ENCODE measurements at places on chromosomes 5 and 9.

GRCh38 chr5:176890455-176891330, 8.5 kb downstream of the HK3 start:
- no peak overlapping the region for H3K4me3 ChIP-seq
- H3K27me3 ChIP-seq, result no peaks in the 10 kb centered on the region
- DNase-seq, result no peak

- H3K27me3 ChIP-seq, result no peaks in the 10 kb centered on the region
- H3K36me3 ChIP-seq, result no peaks in the 10 kb centered on the region
- no peaks in the 10 kb centered on the region for H3K4me1 ChIP-seq
- H3K27ac ChIP-seq, result no peak overlapping the region
- H3K4me3 ChIP-seq, result no peak overlapping the region
- DNase-seq, result no peak
Observed at GRCh38 chr9:24602693-24603352, 57.1 kb upstream of the IZUMO3 start.

DNA sequence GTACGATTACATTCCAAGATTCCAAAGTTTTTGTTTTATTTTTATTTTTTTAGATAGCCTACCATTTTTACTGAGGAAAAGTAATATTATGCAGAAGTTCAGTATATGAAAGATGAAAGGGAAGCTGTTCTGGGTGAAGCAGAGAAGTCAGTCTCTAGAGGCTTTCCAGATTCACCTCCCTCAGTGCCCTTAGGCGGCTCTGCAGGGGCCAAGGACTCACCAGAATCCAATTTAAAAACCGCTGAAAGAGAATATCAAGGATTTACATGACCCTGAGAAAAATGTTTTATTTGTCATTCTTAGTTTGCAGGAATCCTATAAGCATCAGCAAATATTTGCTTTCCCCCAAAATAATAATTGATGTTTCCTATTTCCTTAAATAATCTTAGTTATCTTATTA, 1084.6 kb upstream of the ARRDC3 start:
- H3K4me3 ChIP-seq, result no peak overlapping the region
- DNase-seq, result no peak
- no peak overlapping the region for H3K27ac ChIP-seq
- H3K27me3 ChIP-seq, result no peaks in the 10 kb centered on the region

- no peaks in the 10 kb centered on the region for H3K4me1 ChIP-seq
- no peak for DNase-seq
- no peaks in the 10 kb centered on the region for H3K36me3 ChIP-seq
- H3K27me3 ChIP-seq, result no peaks in the 10 kb centered on the region
- no peak overlapping the region for H3K4me3 ChIP-seq
Observed at GRCh38 chr5:177329883-177330282, 18.2 kb upstream of the MXD3 start.

GRCh38 chr5:132838516-132839282, 8.3 kb upstream of the SHROOM1 start:
- H3K4me3 ChIP-seq, result no peak overlapping the region
- H3K27me3 ChIP-seq, result no peaks in the 10 kb centered on the region

DNA sequence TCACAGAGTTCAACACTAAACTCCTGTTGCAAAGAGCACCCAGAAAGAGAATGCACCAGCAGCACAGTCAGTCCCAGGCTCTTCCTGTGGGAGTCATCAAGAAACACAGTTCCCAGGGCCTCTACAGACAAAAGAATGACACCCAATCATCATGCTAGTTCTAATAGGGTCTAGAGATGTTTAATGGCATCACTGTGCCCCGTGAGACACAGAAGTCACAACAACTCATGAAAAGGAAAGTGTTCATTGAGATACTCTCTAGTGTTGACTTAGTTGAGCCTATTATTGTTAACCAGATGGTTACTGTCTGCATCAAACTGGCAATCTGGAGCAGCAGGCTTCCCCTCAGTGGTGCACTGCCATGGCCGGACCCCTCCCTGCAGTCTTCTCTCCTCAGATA, 1.6 kb downstream of the KLHL3 start:
- no peak overlapping the region for H3K4me3 ChIP-seq
- H3K4me1 ChIP-seq, result no peaks in the 10 kb centered on the region
- H3K27me3 ChIP-seq, result no peaks in the 10 kb centered on the region
- no peaks in the 10 kb centered on the region for H3K36me3 ChIP-seq
- no peak overlapping the region for H3K27ac ChIP-seq
- no peak for DNase-seq

DNA sequence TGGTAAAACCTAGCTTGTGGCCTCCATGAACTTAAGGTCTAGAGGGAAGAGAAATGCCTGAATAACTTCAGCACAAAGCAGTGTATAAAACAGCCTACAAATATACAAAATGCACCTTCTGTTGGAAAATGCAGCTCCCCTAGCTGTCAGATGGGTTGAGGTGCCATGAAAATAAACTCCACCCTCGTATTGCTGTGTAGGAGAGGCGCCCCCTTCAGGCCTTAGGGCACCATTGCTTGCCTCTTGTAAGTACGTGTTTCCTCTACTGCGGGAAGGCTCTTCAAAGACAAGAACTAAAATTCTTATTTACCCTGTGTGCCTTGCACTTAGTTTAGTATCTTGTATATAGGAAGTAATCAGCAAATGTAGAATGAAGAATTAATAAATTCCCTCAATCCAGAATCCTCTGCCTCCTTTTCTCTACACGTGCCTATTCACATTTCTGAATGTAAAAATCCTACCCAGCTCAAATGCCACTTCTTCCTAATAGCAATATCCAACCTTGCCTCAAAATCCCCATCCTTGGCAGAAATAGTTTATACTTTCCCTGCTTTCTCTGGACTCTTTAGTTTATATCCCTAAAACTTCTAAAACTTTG, 393.7 kb upstream of the PDE4D start:
- no peaks in the 10 kb centered on the region for H3K27me3 ChIP-seq
- DNase-seq, result peak; percentile 26
- no peaks in the 10 kb centered on the region for H3K4me1 ChIP-seq
- no peak overlapping the region for H3K27ac ChIP-seq
- H3K36me3 ChIP-seq, result no peaks in the 10 kb centered on the region

DNA sequence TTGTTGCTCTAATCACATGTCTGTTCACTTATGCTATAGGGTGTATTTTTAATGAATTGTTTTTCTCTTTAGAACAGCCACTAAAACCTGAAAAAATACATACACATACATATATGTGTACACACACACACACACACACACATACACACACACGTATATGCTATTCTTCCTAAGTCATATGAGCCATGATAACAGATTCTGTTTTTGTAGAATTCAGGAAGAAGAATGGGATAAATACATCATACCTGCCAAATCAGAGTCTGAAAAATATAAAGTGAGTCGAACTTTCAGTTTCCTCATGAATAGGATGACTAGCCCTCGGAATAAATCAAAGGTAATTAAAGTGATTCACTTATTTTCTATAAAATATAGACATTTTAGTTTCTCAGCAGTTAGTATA, 231.4 kb downstream of the ARHGEF28 start:
- H3K36me3 ChIP-seq, result no peaks in the 10 kb centered on the region
- DNase-seq, result no peak
- H3K4me1 ChIP-seq, result peaks cover 40% of the 10 kb centered on the region
- H3K4me3 ChIP-seq, result no peak overlapping the region
- H3K27ac ChIP-seq, result no peak overlapping the region

GRCh38 chr5:74822288-74822687, 43.9 kb downstream of the FAM169A start:
- no peak overlapping the region for H3K27ac ChIP-seq
- DNase-seq, result no peak
- no peaks in the 10 kb centered on the region for H3K36me3 ChIP-seq
- H3K27me3 ChIP-seq, result no peaks in the 10 kb centered on the region

- no peak overlapping the region for H3K27ac ChIP-seq
- no peaks in the 10 kb centered on the region for H3K36me3 ChIP-seq
- H3K27me3 ChIP-seq, result no peaks in the 10 kb centered on the region
- no peaks in the 10 kb centered on the region for H3K4me1 ChIP-seq
- DNase-seq, result no peak
- no peak overlapping the region for H3K4me3 ChIP-seq
Observed at GRCh38 chr9:72726947-72727346, 205.5 kb downstream of the TMC1 start.

GRCh38 chr5:173954671-173955521, 34.1 kb upstream of the C5orf47 start:
- DNase-seq, result no peak
- H3K27me3 ChIP-seq, result no peaks in the 10 kb centered on the region
- H3K4me3 ChIP-seq, result no peak overlapping the region
- H3K27ac ChIP-seq, result peak overlapping the region; percentile 28
- peaks cover 94% of the 10 kb centered on the region for H3K36me3 ChIP-seq

GRCh38 chr5:124905256-124906130, 159.1 kb upstream of the ZNF608 start:
- no peak for DNase-seq
- H3K4me1 ChIP-seq, result peaks cover 32% of the 10 kb centered on the region
- no peaks in the 10 kb centered on the region for H3K36me3 ChIP-seq

DNA sequence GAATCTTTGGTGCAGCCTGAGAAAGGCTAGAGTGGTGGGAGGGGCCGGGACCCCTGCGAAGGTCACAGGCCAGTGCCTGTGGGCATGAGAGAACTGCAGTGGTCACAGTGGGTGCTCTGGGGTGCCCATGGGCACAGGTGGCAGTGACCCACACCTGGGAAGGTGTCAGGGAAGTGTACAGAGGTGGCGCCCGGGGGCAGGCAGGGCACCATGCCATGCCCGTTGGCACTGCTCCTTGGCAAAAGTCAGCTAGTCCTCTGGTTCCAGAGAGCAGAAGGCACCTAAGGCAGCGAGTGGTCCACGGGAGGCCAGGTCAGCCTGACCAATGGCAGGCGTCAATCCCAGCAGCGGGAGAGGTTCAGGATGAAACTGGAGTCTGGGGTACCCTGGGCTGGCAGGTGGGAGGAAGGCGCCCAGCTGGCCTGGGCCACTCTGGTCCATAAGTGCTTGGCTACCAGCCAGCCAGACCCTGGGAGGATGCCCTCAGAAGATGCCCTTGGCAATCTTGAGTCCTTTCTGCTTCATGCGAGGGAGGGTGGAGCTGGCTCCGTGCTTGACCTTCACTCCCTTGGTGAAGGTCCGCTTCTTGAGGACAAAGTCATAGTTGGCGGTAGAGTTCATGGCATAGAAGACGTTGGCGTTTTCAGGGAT, 22.8 kb downstream of the RALGDS start:
- H3K27me3 ChIP-seq, result no peaks in the 10 kb centered on the region
- H3K27ac ChIP-seq, result no peak overlapping the region
- no peak overlapping the region for H3K4me3 ChIP-seq
- no peaks in the 10 kb centered on the region for H3K36me3 ChIP-seq
- DNase-seq, result no peak

DNA sequence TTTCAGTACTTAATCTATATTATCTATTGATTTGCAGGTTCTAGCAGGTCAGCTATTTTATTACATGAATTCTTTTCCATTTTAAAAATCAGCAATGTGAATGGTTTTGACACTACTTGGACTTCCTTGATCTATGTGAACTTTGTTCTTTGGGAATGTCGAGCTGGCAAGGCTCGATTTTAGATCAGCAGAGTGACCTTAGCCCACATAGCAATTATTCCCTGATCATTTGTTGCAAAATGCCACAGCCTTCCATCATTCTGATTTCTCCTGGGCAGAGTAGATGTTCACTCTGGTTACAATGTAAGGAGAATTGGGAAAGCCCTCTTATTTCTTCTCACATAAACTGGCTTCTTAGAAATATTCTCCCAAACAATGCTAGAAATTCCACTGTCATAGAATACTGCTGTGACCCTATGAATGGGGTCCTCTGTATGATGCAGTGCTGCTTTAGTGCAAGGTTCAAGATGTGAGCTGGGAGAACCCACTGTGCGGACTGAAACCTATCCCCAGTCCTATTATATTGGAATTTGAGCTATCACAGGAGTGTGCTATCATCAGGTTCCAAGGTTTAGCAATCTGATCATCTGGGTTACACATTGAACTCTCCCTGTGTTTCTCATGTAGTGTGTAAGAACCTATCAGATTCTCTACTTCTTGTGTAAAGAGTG, 15.7 kb upstream of the GDA start:
- H3K4me1 ChIP-seq, result no peaks in the 10 kb centered on the region
- H3K4me3 ChIP-seq, result no peak overlapping the region
- H3K27ac ChIP-seq, result no peak overlapping the region

GRCh38 chr9:83622939-83623678, at the start of gene IDNK:
IDNK (plus strand) TSS chr9:83623143; CDS start chr9:83623172, 29 bp downstream.
- H3K27me3 ChIP-seq, result no peaks in the 10 kb centered on the region
- H3K27ac ChIP-seq, result peak within 1 kb of the TSS; percentile 87
- peak within 1 kb of the TSS; percentile 99 for H3K4me3 ChIP-seq
- peaks cover 9% of the 10 kb centered on the region for H3K4me1 ChIP-seq
- peak; percentile 55 for DNase-seq

- no peak overlapping the region for H3K27ac ChIP-seq
- H3K4me3 ChIP-seq, result no peak overlapping the region
- H3K27me3 ChIP-seq, result no peaks in the 10 kb centered on the region
- no peaks in the 10 kb centered on the region for H3K4me1 ChIP-seq
- no peaks in the 10 kb centered on the region for H3K36me3 ChIP-seq
- DNase-seq, result no peak
Observed at GRCh38 chr5:54959673-54960418, 25.5 kb downstream of the ESM1 start.

GRCh38 chr5:144644317-144644716, 473.6 kb downstream of the KCTD16 start:
- H3K27ac ChIP-seq, result no peak overlapping the region
- no peak overlapping the region for H3K4me3 ChIP-seq
- no peak for DNase-seq
- no peaks in the 10 kb centered on the region for H3K4me1 ChIP-seq
- no peaks in the 10 kb centered on the region for H3K36me3 ChIP-seq
- H3K27me3 ChIP-seq, result no peaks in the 10 kb centered on the region

DNA sequence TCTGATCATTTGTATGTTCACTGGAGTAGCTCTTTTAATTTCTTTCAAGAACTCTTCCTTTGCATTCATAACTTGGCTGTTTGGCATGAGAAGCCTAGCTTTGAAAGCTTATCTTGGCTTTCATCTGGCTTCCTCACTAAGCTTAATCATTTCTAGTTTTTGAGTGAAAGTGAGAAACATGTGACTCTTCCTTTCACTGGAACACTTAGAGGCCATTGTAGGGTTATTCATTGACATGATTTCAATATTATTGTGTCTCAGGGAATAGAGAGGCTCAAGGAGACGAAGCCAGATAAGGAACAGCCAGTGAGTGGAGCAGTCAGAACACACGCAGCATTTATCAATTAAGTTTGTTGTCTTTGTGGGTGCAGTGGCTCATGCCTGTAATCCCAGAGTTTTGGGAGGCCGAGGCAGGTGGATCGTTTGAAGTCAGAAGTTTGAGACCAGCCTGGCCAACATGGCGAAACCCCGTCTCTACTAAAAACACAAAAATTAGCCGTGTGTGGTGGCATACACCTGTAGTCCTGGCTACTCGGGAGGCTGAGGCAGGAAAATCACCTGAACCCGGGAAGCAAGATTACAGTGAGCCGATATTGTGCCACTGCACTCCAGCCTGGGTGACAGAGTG, 98.3 kb downstream of the UGCG start:
- H3K27ac ChIP-seq, result no peak overlapping the region
- H3K4me1 ChIP-seq, result peaks cover 5% of the 10 kb centered on the region
- H3K27me3 ChIP-seq, result no peaks in the 10 kb centered on the region
- H3K4me3 ChIP-seq, result no peak overlapping the region
- no peak for DNase-seq
- H3K36me3 ChIP-seq, result no peaks in the 10 kb centered on the region

- no peak for DNase-seq
- H3K27ac ChIP-seq, result no peak overlapping the region
Observed at GRCh38 chr9:4852419-4852818, 59.7 kb downstream of the RCL1 start.
